Activated naive CD8-positive, alpha-beta T cell treated with anti-CD3 and anti-CD28 coated beads for 36 hours (primary cell): ENCODE measurements at places on chromosomes 16 and 17.

DNA sequence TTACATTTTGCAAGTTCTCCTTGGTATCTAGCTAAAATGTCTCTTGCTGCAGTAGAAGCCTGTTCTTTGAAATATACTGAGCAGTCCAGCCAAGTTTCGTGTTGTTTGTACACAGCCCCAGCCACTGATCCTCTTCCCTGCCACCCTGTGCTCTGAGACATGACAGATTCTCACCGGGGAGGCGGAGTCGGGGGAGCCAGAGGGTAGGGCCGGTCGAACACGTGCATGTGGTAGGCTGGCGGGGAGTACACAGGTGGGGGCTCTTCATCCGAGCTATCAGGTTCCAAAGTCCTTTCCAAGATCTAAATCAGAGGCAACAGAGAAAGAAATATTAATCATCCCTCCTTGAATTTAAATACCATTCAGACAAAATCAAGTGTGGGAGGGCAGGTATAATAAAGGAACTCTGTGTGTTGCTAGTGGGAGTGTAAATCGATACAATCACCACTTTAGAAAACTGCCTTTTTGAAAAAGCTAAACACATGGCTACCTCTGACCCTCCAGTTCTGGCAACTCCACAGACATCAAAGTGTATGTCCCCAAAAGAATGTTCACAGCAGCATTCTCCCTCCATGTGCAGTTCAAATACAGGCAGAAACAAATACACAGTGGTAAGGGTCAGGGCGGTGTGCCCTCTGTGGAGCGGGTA is 29.7 kb upstream of the MRPS23 start:
- DNase-seq: no peak

GRCh38 chr16:75000481-75001081 is 1.8 kb downstream of the ZNRF1 start:
- DNase-seq: no peak

GRCh38 chr16:10338426-10338825 is 47.4 kb upstream of the ATF7IP2 start:
- no peak for DNase-seq

- no peak for DNase-seq
Measured at GRCh38 chr17:76207275-76208059, 32.8 kb downstream of the RNF157 start.

- no peak for DNase-seq
Measured at GRCh38 chr17:39000021-39000601, 32.9 kb upstream of the FBXO47 start.

DNA sequence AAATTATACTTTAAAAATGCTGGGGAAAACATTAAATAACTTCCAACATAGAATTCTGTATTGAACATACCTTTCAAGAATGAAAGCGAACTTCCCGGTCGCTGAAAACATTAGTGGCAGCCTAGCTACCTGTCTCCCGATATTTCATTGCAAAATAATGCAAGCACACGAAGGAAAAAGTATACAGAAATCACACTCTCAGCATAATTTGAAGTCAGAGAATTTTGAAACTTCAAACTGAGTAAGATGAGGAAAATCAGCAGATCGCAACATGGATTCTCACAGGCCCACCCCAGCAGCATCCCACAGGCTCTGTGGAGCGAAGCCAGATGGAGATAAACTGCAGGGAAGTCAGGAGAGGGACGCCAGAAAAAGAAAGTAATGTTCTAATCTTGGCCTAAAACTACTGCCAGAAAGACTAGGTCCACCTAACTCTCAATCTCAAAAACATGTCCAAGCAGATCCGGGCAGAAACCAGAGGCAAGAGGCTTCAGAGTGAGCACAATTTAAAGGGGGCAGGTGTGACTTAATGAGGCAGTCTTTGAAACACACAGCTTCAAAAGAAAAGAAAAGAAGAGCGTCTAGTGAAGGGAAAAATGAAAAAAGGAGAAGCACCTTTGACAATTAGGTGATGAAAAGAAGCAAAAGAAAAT is 4.8 kb upstream of the GOSR1 start:
- DNase-seq: no peak

- DNase-seq: no peak
Measured at GRCh38 chr16:1550696-1551095, 17.2 kb downstream of the TMEM204 start.

GRCh38 chr17:3888343-3889171 is 4.3 kb downstream of the CAMKK1 start:
- no peak for DNase-seq

GRCh38 chr16:77387815-77388209 is 47.0 kb downstream of the ADAMTS18 start:
- no peak for DNase-seq

GRCh38 chr16:67661101-67661761 is 471 bp downstream of the PARD6A start:
- peak; percentile 24 for DNase-seq

GRCh38 chr17:31564883-31565301 is 173.4 kb downstream of the RAB11FIP4 start:
- DNase-seq: no peak

- no peak for DNase-seq
Measured at GRCh38 chr16:57361404-57361803, 2.8 kb downstream of the CCL22 start.

- DNase-seq: no peak
Measured at GRCh38 chr17:49963626-49964302, 5.2 kb upstream of the DLX4 start.

GRCh38 chr16:71288570-71288889 is 672 bp downstream of the CMTR2 start:
- DNase-seq: no peak

DNA sequence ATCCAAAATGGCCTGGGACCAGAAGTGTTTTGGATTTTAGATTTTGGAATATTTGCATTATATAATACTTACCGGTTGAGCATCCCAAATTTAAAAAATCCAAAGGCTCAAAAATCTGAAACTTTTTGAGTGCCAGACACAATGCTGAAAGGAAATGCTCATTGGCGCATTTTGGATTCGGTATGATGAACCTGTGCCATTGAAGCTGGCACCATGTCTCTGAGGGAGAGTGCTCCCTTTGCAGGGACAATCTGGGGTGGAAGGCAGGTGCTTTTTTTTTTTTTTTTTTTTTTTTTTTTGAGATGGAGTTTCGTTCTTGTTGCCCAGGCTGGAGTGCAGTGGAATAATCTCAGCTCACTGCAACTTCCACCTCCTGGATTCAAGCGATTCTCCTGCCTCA is 17.7 kb downstream of the SMTNL2 start:
- DNase-seq: no peak

- DNase-seq: no peak
Measured at GRCh38 chr16:54177862-54178477, 108.6 kb downstream of the IRX3 start.

GRCh38 chr16:78906135-78906534 is 694.4 kb downstream of the MAF start:
- DNase-seq: no peak

DNA sequence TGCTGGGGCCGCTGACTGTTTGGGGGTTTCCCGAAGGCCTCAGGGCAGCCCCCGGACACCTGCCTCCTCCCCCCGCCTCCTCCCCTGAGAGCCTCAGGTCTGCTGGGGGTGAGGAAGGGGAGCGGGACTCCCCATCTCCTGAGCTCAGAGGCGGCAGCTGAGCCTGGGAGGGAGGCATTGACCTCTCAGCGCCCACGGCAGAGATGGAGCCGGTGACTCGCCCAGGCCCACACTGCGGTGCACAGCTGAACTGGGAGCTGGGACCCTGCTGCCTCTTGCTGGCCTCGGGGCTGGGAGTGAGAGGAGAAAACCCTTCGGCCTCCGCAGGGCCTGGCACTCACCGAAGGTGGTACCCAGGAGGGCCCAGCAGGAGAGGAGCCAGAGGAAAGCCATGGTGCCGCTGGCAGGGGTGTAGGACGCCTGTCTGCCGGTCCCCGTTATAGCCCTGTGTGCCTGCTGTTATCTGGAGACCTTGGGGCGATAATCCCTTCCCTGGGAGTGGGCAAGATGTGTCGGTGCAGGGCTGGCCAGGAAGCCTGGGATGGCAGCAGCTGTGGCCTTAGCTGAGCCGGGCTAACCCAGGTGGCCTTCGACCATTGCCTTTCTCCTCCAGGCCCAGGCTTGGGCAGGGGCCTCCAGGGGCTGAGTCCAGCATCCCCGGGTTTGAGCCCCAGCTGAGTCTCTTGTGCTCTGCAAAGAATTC is at the start of gene CTRB2:
CTRB2 (minus strand) TSS at position 413 of the 703 bp plus-strand sequence; CDS start at position 393, 20 bp downstream.
- no peak for DNase-seq

GRCh38 chr17:17064322-17064721 is 22.1 kb downstream of the MPRIP start:
- DNase-seq: no peak

DNA sequence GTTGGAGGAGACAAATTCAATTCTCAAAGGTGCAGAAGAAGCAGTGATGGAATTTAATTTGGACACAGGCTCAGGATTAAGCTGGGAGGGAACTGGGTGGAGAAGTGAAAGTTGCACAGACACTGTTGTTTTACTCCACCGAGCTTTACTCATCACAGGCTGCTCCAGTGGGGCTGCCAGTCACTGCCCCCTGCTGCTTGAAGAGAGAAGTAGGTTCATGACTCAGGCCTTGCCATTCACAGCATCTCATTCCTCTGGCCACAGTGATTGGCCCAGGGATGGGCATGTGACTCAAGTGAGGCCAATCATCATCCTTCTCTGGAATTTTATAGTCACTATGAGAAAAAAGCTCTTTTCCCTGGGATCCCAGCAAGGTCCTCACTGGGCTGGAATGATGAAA is 11.8 kb downstream of the GNAO1 start:
- peak; percentile 58 for DNase-seq

GRCh38 chr16:81447383-81448101 is 2.9 kb downstream of the CMIP start:
- no peak for DNase-seq

DNA sequence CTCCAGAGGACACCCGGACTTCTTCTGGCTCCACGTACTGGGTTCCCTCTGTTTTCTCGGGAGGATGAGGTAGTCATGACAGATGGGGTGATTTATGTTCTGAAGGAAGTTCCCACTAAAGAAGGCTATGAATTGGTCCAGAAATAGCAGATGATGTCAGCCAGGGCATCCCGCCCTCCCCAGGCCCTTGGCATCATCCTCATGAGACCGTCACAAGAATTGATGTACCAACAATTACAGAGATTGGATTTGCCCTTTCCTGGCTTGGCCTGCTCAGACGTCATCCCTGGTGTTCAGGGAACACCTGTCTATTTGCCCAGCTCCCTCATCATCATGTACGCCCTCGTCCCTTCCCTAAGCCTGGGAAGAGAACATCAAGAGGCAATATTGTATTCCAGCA is 102.8 kb upstream of the CCL1 start:
- DNase-seq: no peak

GRCh38 chr17:79942011-79942405 is 93.7 kb downstream of the TBC1D16 start:
- DNase-seq: no peak

DNA sequence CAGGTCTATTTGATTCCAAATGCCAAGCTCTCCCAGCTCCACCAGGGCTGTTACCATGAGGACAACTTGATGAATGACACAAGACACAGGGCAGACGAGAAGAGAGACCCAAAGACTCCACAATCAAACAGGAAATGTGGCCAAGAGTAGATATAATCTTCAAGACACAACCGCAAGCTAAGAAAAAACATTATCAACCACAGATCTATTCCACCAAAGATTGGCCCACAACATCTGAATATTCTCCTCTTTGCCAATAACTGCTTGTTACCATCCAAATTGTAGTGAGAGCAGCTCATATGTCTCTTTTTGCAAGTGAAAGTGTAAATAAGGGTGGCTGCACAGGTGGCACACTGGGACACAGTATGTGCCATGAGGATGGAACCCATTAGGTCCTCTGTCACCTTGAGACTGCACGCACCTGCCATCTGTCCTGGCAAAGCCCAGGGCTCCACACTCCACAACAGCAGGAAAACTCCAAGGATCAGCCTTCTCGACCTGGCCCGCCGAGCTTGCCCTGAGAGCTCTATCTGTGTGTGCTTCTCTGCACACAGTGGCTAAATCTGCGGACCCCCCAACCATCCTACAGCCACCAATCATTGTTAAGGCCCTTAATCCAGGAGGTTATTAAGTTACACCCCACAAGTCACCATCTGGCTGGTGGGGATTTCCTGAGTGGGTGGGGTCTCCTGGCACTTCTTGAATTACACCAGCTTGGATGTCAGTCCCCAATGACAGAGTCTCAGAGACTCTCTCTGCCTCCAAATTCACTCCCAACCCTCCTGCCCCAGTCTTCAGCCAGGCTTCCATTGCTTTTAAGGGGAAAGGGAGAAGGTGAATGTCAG is 50.5 kb downstream of the DYNLRB2 start:
- no peak for DNase-seq

GRCh38 chr17:59745040-59745439 is 37.6 kb downstream of the VMP1 start:
- DNase-seq: no peak

DNA sequence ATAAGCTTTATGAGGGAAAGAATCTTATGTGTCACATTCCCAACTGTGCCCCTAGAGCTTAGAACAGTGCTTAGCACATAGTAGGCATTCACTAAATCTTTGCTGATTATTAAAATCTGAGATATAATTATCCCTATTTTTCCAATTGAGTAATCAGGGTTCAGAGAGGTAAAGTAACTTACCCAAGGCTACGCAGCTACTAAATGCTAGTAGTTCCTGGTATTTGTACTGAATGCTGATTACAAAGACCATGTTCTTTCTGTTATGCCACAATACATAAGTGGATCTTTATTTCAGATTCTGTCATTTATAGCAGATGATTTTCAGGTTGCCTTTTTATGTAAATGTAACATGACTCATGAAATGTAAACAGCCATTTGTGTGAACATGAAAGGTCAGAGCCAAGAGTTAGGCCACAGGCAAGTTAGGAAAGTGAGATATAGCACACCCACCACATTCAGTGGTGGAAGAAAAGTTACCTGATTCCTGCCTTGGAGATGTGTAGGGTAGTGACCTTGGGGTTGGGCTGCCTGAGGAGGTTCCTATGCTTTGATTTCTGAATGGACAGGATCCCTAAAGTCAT is 77.2 kb downstream of the FTO start:
- no peak for DNase-seq

DNA sequence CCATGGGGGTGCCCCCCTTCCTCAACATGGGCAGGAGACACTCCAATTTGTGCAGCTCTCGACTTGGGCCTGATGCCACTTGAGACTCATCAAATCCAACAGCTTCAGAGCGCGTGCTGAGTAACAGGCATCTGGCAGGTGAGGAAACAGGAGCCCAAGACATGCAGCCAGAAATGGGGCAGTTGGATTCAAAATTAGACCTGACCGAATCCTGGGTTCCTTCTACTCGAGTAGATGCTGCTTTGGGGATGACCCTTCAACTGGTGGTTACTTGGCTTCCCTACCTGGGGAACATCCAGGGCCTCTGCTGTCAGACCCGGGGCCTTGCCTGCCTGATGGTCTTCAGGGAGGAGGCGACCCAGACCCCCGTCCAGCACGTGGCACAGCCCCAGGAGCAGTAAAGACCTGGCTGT is 488 bp upstream of the NTN3 start:
- DNase-seq: no peak

- DNase-seq: no peak
Measured at GRCh38 chr17:79865351-79866210, 26.3 kb upstream of the CBX4 start.
